ENCODE measurements at places on chromosomes 2 and 18. TPM values are rescaled to one million over a fixed set of nuclear protein-coding genes. Genes with fewer than 3 reads are reported as not detected.

FEV gene
- not detected for total RNA-seq

DLX1 gene
- total RNA-seq: not detected

TCF23 gene
- total RNA-seq: not detected

KLHL14 gene
- total RNA-seq: not detected

DSG1 gene
- not detected for total RNA-seq

TLX2 gene
- total RNA-seq: not detected

EPB41L3 gene
- total RNA-seq: 10.1 TPM
